ENCODE measurements at places on chromosomes 13 and 19.
A peak's percentile ranks its signal among the peaks of the same experiment; 100 is the strongest.

- no peak for DNase-seq
Observed at GRCh38 chr13:113565526-113566226, 18.9 kb upstream of the TFDP1 start.

DNA sequence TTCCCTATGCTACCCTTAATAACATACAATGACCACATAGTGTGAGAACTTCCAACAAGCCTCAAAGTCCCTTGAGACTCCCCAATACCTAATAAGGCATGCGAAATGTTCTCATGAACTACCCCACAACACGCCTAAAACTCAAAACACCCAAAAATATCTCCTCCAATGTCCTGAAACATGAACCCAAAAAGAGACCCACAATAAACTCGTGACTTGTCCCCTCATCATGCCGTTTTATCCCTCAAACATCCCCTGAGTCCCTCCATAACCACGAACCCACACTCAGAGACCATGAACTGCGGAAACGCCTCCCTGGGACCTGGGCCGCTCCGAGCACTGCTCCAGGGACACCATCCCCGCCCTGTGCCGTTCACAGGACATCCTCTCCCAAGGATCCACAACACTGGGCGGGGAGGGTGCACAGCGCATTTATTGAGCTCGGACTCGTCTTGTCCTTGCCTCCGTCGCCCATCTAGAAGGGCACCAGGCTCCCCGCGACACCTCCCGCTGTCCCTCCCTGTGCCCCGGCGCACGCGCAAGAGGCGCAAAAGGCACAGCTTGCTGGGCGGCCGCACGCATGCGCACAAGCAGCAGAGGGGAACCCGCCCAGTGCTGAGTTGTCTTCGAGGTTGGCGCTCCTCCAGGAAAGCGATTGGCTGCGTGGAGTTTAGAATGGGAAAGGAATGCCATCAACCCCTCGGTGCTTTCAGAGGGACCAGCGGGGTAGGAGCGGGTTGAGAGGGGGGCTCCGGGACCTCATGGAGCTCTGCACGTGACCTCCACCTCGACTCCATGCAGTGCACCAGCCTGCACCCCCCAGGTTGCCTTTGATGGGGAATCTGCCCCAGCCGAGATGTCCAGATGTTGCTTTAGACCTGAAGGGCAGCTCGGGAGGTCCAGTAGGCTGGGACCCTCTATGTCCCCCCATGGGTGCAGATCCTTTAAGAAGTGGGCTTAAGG is 8.8 kb downstream of the FXYD3 start:
- peak; percentile 94 for DNase-seq

- peak; percentile 65 for DNase-seq
Observed at GRCh38 chr19:45670670-45671453, 2.8 kb downstream of the GIPR start.

DNA sequence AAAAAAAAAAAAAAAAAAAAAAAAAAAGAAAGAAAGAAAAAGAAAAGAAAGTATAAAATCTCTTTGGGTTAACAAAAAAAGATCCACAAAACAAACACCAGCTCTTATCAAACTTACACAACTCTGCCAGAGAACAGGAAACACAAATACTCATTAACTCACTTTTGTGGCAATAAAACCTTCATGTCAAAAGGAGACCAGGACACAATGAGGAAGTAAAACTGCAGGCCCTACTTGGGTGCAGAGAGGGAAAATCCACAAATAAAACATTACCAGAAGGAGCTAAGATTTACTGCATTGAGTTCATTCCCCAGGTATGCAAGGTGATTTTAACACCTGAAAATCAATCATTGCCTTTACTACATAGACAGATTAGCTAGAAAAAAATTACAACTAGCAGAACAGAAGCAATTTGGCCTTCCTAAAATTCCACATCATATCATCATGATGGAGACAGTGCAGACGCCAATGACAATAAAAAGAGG is 9.6 kb upstream of the CEACAM5 start:
- DNase-seq: no peak

DNA sequence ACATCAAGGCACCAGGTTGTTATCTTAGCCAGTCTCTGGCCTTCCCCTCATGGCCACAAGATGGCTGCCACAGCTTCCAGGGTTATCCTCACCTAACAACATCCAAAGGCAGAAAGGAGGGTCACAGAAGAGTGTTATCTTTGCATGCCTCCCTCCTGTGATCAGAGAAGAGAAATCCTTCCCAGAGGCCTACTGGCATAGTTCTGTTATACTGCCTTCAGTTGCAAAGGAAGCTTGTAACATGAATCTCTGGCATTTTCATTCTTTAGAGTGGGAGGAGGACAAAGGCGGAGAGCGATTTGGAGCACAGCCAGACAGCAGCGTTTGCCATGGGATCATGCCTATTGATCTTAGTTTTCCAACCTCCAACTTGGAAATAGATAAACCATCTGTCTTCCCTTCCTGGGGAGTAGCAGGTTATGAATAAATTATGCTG is 135.7 kb downstream of the DNAJC15 start:
- DNase-seq: peak; percentile 51
